NCI-H1417 treated with DMSO at 0.1 percent for 48 hours (cell line): ENCODE measurements at places on chromosomes 6 and 20.

DNA sequence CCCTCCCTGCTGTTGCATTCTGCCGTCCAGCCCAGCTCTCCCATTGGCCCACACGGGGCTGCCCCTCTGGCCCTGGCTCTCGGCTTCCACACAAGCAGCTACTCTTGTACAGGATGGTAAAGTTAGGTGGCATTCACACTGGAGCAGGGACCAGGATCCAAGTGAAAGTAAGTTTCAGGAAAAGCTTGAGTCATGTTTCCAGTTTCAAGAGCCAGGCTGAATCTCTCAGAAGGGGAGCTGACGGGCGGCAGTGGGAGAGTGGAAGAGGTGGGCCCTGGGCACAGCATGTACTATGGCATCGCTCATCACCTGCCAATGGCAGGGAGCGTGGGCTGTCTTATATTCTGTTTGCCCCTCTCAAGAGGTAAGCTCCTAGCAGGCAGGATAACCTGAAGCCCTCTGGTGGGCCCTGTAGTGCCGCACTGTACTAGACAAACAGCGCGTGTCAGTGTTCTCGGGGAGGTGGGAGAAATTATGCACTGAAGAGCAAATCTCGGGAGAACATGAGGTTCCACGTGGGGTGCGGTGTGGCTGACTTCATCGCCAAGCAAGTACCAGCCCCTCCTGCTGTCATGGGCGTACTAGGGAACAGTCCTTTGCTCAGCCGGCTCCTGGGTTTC lies 241.5 kb downstream of the NRN1 start:
- DNase-seq = no peak

DNA sequence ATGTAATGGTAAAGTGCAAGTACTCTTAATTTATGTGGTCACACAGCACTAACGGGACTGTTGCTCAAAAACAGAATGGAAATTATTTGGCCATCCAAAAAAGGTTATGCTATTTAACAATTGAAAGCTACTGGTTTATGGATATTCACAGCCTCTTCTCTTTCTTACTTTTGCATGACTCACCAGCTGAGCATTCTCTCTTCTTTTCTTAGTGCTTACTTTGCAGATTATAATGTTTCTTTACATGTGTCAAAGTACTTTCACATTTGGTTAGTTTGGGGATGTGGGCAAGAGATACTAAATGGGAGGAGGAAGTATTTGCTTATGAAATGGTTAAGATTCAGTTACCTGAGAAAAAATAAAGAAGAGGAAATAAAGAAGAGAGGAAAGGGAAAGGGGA lies 610.5 kb downstream of the HTR1B start:
- DNase-seq = no peak

- no peak for DNase-seq
Measured at GRCh38 chr6:155420492-155420891, 35.1 kb downstream of the NOX3 start.

DNA sequence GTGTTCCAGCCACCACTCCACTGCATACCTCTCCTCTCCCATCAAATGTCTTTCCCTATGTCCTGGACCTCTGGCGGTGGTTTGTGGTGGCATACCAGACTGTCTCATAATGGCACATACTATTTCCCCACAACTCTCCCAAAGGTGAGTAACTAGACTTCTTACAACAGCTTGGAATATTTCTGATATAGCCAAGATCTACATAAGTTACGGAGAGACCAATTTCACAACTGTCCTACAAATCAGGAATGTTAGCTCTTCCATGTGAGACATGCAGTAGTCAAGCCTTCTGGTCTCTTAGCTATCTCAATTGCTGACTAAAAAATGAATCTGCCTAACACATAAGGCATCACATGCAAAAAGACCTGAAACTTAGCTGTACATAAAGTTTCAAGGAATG lies 588.9 kb downstream of the RNF144B start:
- DNase-seq = no peak

GRCh38 chr20:43572891-43573290 lies 14.1 kb downstream of the SGK2 start:
- DNase-seq = no peak

GRCh38 chr20:37911838-37912281 lies 8.9 kb downstream of the VSTM2L start:
- peak; percentile 26 for DNase-seq

GRCh38 chr20:21684671-21685070 lies 20.8 kb upstream of the PAX1 start:
- no peak for DNase-seq

- DNase-seq = no peak
Measured at GRCh38 chr20:18166241-18166881, 28.7 kb downstream of the KAT14 start.

DNA sequence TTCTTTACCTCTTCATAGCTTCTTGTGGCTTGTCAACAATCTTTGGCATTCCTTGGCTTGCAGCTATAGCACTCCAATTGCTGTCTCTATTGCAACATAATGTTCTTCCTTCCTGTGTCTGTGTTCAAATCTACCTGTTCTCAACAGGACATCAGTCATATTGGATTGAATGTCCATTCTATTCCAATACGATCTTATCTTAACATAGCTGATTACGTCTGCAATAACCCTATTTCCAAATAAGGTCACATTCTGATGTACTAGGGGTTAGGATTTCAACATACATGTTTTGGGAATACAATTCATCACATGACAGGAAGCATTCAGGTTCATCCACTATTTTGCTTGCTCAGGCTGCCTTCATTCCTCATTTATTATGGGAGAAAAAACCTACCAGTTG lies 684.4 kb upstream of the CITED2 start:
- DNase-seq = no peak

DNA sequence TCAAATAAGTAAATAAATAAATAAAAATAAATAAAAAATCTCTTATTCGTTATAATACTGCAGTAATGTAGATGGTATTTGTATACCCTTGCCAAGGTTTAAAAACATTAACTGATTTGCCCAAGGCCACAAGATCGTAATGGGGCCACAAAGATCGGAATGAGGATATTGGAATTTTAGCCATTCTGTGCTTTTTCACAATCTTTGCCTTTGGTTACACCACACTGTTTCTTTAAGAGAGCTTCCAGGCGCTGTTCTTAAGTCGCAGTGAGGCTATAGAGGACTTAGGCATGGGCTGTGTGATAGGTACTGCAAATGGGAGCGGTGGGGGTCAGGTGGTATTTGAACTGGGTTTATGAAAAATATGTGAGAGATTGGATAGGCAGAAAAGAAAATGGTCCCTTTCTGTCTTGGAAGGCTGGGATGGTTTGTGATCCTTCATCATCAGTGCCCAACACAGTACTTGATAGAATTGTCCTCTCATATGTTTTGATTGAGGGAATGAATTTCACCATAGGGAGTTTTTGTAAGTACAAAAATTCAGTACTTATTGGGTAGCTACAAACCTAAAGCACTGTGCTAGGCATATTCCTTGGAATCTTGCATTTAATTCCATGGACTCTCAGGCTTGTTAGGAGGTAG lies 1.4 kb downstream of the NUS1 start:
- no peak for DNase-seq

DNA sequence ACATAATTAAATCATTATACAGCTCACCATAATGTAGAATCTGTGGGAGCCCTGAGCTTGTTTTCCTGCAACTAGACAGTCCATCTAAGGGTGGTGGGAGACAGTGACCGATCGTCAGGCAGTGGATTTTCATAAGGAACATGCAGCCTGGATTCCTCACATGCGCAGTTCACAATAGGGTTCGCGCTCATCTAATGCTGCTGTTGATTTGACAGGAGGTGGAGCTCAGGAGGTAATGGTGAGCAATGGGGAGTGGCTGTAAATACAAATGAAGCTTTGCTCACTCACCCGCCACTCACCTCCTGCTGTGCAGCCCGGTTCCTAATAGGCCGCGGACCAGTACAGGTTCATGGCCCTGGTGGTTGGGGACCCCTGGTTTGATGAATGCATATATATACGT lies 141.5 kb downstream of the TBC1D7 start:
- no peak for DNase-seq

DNA sequence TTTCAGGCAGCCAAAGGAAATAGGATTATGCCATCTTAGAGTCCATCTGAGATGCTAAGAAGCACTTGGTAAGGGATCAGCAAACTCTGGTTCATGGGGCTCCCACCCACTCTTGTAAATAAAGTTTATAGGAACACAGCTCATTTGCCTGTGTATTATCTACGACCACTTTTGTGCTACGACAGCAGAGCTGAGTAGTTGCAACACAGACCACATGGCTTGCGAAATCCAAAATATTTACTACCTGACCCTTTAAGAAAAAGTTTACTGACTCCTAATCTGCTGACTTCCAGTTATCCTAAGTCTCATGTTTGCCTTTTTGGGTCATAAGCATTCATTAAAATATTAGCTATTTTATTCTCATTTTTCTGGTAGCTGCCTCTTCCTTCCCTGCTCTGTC lies 859.0 kb downstream of the QKI start:
- no peak for DNase-seq

DNA sequence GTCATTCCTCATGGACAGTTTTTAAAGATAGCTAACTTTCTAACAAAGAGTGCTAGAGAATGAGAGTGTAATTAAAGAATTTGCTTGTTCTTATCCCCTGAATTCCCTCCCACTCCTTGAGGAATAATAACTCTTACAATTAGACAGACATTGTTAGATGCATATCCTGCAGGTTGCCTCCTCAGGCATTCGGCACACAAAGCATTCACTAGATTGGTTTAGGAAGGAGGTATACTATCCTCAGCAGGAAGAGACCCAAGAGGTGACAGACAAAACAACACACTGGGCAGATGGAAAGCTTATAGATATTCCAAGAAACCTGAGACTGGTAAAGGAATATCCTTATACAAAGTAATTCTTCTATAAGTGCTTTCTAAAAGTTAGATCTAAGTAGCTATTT lies 109.1 kb upstream of the FAM184A start:
- DNase-seq = no peak

- DNase-seq = no peak
Measured at GRCh38 chr6:152952045-152952444, 30.8 kb downstream of the FBXO5 start.

DNA sequence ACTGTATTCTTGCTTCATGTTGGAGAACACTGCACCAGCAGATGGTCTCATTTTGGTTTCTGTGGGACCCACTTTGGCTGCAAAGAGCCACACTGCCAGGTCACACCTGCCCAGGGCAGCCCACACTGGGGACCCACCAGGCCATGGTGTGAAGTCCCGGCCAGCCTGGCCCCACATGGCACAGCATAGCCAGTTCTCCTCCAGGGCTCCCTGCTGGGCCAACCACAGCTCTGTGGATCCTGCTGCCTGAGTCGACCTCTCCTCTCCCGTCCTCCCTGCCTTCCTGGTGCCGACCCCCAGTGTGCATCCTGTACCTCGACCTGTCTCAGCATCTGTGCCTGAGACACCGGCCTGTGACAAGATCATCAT lies 3.0 kb downstream of the ARFRP1 start:
- no peak for DNase-seq

GRCh38 chr6:166760288-166760687 lies 133.2 kb upstream of the RPS6KA2 start:
- no peak for DNase-seq

GRCh38 chr6:3812596-3812995 lies 36.6 kb upstream of the FAM50B start:
- no peak for DNase-seq

DNA sequence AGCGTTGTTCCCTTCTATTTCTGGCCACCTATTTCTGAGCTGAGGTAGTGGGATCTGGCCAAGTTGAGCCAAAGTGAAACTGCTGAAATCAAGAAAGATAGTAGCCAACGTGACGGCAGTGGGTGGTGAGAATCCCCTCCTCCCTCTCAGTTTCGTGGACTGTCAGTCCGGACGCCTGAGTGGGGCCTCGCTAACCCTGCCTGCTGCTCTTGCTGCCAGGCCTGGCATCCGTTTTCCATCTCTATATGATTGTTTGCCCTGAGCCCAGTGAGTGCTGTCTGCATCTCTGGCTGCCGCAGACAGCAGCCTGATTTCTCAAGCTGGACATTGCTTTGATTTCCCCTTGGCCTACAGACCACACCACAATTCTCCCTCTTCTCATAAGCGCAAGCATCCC lies 23.5 kb upstream of the PAX1 start:
- no peak for DNase-seq

DNA sequence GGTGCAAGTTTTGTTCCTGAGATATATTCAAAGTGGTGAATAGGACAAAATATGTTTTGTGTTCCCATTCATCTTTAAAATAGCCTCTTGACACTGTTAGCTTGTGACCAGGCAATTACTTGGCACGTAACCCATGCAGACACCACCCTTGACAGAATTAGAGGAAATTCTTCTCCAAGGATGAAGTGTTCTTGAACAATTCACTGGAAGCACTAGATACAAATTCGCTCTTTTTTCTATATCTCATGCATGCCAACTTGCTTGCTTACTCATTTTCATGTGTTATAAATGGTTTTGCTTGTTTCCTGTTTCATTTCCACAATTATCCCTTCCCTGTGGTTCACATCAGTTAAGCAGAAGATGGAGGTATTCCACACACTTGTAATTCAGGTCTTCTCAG lies 105.2 kb upstream of the MAN1A1 start:
- no peak for DNase-seq

DNA sequence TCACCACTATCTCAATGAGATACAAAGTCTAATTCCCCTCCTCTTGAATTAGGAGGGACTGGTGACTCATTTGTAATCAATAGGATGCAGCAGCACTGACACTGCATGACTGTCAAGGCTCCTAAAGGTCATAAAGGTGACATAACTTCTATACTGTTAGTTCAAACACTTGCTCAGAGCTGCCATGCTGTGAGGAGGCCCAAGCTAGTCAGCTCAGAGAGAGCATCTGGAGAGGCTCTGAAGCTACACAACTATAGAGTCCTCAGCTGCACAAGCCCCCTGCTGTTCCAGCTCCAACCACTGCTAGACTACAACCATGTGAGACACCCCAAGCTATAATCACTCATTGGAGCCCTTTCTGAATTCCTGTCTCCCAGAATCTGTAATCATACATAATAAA lies 17.0 kb upstream of the HEY2 start:
- no peak for DNase-seq

DNA sequence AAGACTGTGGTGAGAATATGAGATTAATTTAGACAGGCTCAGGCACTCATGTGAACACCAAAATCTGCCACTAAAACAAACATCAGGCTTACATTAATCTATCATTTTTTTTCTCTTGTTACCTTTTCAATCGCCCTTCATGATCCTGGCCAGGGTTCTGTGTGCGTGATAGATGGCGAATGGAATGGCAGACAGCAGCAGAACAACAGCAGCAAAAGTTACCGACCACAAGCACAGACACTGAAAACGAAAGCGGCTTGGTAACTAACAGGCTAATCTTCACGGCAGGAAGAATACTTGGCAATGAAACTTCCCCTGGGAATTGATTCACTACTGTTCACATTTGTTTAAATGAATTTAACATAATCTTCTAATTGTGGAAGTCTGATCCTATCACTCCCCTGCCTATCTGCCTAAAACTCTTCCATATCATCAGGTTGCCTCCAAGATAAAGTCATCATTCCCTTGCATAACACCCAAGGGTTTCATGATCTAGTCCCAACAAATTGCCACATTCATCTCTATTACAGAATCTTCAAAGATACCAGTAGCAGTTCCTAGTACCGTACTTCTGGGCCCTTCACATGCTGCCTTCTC lies 28.7 kb downstream of the PTPRK start:
- DNase-seq = no peak

- no peak for DNase-seq
Measured at GRCh38 chr20:50704971-50705370, 13.6 kb upstream of the RIPOR3 start.

- no peak for DNase-seq
Measured at GRCh38 chr20:9999645-10000044, 35.1 kb upstream of the ANKEF1 start.

- no peak for DNase-seq
Measured at GRCh38 chr6:150977281-150977680, 111.8 kb downstream of the MTHFD1L start.

GRCh38 chr6:81700414-81700813 lies 52.1 kb downstream of the TENT5A start:
- no peak for DNase-seq
